ENCODE measurements at places on chromosomes 4 and X.

DNA sequence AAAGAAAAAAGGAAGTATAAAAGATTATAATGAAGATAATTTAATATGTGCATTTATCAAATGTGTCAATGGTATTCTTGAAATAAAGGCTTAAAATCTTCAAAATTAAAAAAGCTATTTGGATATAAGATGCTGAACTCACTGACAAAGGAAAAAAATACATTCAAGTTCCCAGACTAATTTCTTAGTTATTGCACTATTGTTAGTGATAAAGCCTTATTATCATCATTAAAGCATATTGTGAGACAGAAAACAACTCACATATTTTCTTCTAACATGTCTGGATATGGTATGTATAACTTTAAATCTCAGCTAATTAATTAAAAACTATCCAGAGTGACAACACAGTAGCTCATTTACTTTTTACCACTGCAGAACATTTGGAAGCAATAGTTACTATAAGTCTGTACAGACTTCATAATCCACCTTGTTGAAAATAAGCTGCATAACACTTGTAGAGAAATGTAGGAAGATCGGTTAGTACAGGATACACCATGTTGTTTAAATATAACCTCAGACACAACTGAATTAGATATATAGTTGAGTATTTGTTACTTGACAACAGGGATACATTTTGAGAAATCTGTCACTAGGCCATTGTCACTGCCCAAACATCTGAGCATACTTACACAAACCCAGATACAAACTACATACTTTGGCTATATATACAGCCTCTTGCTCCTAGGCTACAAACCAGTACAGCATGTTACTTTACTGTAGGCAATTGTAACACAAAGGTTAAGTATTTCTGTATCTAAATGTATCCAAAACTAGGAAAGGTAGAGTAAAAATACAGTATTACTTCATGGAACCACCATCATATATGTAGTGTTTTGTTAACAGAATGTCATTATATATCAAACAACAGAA, 12.8 kb upstream of the FAM200B start:
- DNase-seq, result no peak

DNA sequence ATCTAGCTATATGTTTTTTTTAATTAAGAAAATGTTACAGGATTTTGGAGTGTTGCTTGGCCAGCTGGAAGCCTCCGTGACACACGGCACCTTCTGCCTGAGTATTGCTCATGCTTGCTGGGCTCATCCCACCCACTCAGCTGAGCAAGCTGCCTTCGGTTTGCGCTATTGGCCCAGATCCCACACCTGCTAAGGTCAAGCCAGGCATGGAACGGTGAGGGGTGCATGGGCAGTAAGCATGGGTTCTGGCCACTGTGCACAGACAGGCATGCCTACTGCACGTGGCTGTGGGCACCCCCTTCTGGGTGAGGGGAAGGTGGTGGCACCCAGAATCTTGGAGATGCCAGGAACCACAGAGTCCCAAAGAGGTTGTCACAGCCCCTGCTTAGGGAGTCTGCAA, 1178.4 kb upstream of the PCDH7 start:
- no peak for DNase-seq

- DNase-seq, result no peak
These were observed 6.0 kb upstream of the ASB11 start for GRCh38 chrX:15321447-15321846.

DNA sequence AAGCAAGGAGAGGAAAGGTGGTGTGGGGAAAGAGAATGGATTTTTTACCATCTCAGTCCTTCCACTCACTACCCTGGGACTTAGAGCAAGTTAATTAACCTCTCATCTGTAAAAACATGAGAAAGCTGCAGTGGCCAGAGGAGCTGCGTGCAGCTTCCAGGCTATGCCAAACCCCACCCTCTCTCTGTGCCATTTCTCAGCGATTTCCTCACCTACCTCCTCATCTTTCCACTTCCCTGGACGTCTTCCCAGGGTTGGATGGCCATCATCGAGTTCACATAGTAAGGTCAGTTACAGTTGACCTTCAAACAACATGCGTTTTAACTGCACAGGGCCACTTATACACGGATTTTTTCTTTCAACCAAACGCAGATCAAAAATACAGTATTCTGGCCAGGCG, 64.3 kb downstream of the SMIM20 start:
- no peak for DNase-seq

DNA sequence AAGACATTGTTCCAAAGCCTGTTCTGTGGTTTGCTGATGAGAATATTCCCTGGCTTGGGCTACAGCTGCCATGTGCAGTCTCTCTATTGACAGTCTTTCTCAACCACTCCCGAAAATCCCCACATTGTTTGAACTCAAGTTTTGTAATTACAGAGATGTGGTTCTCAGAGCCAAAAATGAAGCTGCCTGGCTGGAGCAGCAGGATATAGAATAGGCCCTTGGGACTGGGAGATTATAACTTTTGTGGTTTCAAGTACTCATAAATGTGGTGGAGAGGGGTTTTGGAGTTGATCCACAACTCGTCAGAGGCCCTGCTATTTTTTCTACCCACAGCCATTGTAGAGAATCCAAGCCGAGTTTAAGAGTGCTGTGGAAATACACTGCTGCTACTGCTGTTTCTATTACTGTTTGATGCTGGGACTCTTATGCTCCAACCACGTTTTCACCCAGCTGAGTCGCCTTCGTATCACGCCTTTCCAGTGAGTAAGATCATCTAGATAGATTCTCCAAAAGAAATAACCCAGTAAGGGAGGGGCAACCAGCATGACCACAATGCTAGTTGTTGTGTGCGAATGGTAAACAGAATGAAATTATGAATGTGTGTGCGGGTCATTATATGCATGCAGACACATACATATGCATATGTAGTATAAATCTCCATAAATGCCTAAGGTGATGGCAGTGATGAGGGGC, 57.1 kb upstream of the ATXN3L start:
- DNase-seq, result no peak

DNA sequence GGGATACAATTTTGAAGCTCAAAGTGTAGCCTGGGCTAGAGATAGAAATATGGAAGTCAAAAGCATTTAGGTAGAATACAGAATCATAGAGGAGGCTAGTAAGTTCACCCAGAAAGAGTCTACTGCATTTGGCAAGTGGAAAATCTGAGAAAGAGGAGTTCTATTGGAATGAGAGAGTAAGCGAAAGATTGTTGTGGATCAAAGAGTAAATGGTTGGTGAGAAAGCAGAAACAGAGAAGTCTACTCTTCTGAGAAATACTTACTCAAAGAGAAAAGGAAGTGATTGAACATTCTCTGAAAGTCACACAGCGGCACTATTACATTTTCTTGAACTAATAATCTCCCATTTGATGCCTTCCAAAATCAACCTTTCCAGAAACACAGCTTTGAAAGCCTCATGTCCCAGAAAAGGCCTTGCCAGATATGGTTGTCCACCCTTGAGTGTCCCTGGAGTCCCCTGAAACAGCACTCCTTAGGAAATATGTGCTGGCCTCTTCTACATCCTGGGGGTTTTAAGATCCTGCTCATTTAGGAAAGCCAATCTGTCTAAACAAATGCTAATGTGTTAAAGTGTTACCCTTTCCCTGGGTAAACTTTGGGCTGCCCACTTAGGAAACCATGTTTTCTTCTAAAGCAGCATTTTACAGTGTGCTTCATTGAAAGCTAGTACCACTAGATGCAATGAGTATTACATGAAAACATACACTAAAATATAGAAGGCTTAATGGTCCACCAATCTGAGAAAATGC, 132.6 kb downstream of the INPP4B start:
- no peak for DNase-seq

DNA sequence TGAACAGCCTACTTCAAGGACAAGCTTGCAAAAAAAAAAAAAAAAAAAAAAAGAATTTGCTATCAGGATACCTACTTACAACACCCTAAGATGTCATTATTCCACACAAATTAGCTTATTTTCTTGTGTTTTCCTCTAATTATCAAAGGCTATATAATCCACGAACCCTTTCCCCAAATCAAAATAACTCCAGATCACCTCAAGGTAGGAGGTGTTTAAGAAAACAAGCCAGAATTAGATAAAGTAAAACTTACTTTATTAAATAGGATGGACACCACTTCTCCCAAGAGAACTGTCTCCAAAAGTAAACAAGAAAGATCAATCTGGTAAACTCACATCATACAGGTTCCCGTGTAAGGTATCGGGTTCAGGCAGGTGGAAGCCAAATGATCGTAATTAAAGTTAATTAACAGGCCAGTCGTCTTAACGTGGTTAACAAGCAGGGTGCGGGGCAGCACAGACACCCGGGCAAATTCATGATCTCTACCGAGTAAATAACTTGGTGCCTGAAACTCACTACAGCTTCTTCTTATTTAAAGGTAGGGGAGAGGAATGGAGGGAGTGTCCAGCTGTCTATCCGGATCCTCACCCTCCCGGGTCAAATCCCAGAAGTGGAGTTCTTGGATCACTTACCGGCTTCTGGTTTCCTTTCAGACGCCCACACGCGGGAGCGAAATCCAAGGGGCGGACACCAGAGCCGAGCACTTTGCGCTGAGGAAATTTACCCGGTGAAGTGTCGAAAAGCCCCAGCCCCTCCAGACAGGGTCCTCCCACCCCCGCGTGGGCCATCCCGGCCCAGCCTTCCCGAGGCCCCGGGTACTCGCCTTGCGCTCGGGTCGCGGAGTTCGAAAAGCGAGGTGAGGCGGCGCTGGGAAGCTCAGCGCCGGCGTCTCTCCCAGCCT, 708 bp downstream of the ARAP2 start:
- no peak for DNase-seq

GRCh38 chr4:87390551-87390890, 467 bp downstream of the HSD17B11 start:
- DNase-seq, result no peak

DNA sequence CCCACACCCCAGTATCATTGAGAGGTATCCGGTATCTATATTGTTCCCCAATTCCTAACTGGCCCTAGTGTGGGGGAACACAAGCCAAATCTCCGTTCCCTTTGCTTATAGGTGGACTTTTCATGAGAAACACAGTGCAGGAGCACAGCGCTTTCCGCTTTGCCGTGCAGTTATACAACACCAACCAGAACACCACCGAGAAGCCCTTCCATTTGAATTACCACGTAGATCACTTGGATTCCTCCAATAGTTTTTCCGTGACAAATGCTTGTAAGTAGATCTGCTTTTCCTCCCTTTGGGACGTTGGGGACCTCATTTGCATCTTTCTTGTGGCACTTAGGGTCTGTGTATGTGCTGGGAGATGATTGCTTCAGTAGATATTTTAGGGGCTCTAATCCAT, 1.6 kb downstream of the GRIA3 start:
- DNase-seq, result no peak

DNA sequence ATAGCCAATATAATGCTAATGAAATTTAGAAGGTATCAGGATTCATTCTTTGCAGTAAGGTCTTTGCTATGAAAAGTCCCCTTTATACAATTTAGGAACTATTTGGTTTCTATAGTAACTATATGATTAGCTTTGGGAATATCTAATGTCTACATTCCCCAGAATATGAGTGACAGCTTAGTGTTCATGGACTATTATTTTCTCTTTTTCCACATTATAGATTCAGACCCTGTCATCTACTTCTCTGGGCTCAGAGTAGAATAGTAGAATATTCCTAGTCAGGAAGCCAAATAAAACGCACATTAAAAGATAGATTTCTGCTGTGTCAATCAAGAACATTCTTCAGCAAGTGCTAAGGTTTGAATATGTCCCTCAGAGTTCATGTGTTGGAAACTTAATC, 26.1 kb upstream of the SULT1B1 start:
- no peak for DNase-seq

DNA sequence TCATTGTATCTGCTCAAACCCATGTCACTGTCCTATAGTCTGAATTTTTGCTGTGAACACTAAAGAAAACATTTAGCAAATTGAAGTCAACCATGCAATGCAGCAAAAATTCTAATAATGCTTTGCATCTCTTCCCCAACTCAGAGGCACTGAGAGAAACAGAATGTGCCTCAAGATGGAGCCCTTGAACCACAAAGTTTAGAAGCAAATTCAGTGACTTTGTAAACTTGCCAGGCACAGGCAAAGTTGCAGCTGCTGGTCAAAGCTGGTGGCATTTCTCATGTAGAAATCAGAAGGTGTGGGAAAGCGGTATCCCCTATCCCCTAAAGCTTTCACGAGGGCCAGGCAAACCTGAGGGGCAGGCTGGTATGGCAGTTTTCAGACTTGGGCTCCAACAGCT, 121.7 kb upstream of the DIPK2B start:
- no peak for DNase-seq
